Naive thymus-derived CD4-positive, alpha-beta T cell (primary cell): ENCODE measurements at places on chromosomes 3 and 15. TPM values are rescaled to one million over a fixed set of nuclear protein-coding genes. Genes with fewer than 3 reads are reported as not detected.

Gene FSTL1
- total RNA-seq = not detected

Gene SAMD7
- total RNA-seq = not detected

Gene APOD
- total RNA-seq = not detected

Gene SMAD6
- 0.76 TPM for total RNA-seq

Gene GPR156
- total RNA-seq = 0.27 TPM

Gene CCR2
- 15.8 TPM for total RNA-seq

Gene HSPBAP1
- 31.5 TPM for total RNA-seq

Gene MCTP2
- total RNA-seq = 17.0 TPM

Gene AGTR1
- not detected for total RNA-seq

Gene ARGFX
- not detected for total RNA-seq

Gene SLC35G2
- total RNA-seq = not detected
